CD4-positive, alpha-beta T cell treated with Interleukin-2 at 100 ng/mL for 4 hours (primary cell): ENCODE measurements at places on chromosomes 2 and 18.
A peak's percentile ranks its signal among the peaks of the same experiment; 100 is the strongest.

GRCh38 chr18:73950116-73950700, 197.4 kb downstream of the FBXO15 start:
- no peak for DNase-seq

GRCh38 chr2:62526531-62527381, 20.8 kb upstream of the TMEM17 start:
- DNase-seq = no peak

- DNase-seq = no peak
Observed at GRCh38 chr2:65024149-65024829, 31.9 kb upstream of the CEP68 start.

GRCh38 chr2:61179701-61180639, 18.0 kb downstream of the C2orf74 start:
- DNase-seq = no peak

GRCh38 chr2:64765160-64765805, 111.6 kb upstream of the SERTAD2 start:
- DNase-seq = no peak

DNA sequence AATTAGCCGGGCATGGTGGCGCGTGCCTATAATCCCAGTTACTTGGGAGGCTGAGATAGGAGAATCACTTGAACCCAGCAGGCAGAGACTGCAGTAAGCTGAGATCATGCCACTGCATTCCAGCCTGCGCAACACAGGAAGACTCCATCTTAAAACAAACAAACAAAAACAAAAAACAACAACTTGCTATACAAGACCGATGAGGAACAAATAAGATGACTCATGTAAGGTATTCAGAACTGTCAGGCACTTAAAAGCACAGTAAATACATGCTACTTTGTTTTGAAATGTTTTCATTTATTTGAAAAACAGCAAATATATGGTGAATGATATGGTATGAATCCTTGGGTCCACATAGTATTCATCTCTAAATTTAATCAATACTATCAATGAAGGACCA, 66.7 kb downstream of the TRIP12 start:
- DNase-seq = no peak

DNA sequence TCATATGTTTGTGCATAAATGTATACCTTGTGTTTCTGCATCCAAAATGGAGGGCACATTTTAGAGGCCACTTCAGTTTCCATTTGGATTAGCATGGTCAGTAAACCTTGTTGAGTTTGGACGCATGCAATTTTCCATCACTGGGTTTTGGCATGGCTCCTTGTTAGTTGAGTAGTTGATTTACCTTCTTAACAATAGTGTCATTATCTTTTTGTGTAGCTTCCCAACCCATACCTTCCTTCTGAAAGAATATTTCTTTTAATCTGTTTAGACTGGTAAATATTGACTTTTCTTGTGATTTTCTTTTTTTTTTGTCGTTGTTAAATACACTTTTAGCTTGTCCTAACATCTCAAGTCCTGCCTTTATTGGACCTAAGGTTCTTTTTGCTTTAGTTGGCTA, 15.5 kb downstream of the RPIA start:
- DNase-seq = no peak

DNA sequence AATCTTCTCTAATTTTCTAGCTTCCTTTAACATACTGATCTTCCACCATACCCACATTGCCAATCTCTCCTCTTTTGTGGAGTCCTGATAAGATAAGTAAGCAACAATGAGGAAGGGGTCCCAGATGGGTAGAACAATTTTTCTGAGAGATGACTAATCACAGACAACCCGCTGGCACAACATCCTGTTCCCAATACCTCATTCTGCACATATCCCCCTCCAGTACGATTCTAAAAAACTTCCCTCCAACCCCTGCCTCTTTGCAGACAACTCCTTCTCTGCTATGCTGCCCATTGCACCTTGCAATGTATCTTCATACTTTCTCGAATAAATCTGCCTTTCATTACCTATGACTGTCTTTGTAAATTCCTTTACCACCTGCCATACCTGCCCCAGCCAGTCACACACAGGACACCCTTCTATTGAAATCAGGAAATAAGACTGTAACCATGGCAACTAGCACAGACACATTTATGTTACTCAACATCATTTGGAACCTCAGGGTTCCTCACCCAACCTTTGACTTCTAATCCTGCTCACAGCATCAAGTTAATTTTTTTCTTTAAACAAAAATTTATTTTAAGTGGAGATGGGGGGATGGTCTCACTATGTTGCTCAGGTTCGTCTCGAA, 7.4 kb upstream of the EXOC6B start:
- peak; percentile 21 for DNase-seq

GRCh38 chr2:187438455-187438854, 9.6 kb downstream of the CALCRL start:
- no peak for DNase-seq

DNA sequence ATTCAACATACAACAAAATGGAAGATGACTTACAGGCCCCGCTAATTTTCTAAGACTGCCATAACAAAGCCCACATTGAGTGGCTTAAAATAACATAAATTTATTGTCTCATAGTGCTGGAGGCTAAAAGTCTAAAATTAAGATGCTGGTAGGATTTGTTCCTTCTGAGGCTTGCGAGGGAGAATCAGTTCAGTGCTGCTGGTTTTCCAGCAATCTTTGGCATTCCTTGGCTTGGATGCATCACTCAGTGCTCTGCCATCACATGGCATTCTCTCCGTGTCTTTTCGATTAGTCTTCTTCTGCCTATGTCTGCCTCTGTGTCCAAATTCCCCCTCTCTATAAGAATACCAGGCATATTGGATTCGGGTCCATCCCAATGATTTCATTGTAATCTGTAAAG, 959.3 kb upstream of the TMEFF2 start:
- no peak for DNase-seq

DNA sequence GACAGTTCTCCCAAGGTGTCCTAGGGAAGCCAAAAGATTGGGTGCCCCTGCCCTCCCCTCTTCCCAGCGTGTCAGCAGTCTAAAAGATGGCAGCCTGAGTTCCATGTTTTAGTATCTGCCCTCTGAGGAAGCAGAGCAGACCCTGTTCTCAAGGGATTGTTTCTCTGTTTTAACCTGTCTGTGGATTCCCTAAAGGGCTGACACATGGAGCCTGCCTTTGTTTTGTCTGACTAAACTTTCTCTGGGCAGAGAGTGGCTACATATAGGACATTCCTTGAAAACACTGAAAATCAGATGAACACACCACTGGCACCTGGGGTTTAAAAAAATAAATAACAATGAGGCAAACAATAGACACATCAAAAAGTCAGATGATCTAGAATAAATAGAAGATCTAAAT, 337.6 kb downstream of the KIAA1328 start:
- DNase-seq = no peak

DNA sequence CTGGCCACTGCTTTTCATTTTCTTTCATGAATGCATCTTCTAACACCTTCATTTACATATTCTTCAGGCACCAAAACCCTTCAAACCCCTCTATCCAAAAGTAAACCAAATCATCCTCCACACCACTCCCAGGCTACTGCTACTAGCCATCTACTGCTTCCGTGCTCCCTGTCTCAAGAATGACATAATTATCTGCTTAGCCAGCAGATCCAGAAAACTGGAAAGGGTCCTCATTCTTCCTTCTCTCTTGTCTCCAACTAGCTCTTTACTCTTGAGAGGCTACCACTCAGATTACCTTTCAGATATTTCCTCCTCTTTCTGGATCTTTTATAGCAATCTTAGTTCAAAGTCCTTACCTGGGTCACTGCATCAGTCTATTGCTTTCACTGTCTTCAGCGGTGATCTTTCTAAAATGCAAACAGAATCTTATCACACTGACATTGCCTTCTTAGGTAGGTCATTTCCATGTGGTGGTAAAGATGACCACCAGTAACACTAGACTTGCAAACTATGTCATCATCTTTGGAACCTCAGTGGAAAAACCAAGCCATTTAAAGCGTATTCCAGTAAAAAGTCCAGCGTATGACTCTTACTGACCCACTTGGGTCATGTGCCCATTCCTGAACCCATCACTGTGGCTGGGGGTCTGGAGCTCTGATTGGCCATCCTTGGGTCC, 15.8 kb upstream of the NEDD4L start:
- no peak for DNase-seq

GRCh38 chr2:42510191-42510590, 16.4 kb upstream of the KCNG3 start:
- DNase-seq = no peak

DNA sequence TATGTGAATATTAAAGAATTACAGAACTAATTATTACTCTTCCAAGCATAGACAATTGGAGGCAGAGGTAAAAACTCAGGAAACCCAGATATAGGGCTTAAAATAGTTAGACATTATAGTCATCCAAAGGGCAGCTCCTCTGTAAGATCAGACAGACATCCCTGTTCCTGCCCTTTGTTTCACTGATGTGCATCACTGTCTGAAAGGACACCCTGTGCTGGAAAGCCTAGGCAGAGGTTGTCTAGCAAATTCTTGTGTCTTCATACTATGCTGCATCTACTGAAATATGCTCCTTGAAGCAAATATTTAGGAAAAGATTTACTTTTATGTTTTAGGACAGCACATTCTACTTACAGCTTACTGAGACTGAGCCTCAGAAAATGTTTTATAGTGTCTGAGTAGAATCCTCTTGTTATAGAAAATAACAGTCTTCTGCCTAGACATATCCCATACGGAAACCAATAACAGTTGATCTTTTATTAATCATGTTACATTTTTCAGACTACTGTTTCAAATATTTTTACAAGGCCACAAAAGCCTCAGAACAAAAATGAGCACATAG, 977.3 kb upstream of the CDH2 start:
- DNase-seq = no peak

GRCh38 chr2:232748038-232748437, 28.3 kb downstream of the KCNJ13 start:
- DNase-seq = no peak

DNA sequence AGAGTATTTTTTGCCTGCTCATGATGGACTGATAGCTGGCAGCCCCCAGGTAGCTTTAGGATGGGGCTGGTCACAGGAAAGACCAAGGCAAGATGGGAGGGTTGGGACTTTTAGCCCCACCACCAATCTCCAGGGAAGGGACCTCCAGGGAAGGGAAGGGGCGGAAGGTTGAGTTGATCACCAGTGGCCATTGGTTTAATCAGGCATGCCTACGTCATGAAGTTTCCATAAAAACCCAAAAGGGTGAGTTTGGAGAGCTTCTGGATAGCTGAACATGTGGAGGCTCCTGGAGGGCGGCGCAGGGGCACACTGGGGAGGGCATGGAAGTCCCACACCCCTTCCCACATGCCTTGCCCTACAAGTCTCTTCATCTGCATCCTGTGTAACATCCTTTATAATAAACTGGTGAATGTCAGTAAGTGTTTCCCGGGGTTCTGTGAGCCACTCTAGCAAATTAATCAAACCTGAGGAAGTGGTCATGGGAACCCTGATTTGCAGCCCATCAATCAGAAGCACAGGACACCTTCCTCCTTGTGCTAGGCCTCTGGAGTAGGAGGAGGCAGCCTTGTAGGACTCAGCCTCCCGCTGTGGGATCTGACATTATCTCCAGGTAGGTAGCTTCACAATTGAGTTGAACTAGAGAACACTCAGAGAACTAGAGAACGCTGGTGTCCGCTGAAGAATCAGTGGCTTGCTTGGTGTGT, 30.3 kb downstream of the RAB31 start:
- DNase-seq = no peak

DNA sequence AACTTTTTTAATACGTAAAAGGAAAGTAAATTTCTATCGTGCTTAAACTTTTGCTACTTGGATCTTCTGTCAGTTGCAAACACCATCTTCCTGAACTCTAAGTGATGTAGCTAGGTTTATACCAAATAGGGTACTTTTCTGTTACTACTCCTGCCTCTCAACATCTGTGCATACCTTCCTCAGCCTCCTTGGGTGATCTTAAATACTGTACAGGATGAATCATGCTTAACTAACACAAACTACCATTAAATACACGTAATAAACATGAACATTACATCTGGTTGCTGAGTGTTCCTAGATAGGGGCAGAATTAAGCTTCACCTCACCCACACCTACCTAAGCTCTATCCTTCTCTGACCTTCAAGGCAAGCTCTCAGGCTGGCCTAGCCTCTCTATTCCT, 398.0 kb downstream of the TXNL1 start:
- DNase-seq = no peak

GRCh38 chr18:4605212-4605611, 150.1 kb upstream of the DLGAP1 start:
- DNase-seq = no peak

DNA sequence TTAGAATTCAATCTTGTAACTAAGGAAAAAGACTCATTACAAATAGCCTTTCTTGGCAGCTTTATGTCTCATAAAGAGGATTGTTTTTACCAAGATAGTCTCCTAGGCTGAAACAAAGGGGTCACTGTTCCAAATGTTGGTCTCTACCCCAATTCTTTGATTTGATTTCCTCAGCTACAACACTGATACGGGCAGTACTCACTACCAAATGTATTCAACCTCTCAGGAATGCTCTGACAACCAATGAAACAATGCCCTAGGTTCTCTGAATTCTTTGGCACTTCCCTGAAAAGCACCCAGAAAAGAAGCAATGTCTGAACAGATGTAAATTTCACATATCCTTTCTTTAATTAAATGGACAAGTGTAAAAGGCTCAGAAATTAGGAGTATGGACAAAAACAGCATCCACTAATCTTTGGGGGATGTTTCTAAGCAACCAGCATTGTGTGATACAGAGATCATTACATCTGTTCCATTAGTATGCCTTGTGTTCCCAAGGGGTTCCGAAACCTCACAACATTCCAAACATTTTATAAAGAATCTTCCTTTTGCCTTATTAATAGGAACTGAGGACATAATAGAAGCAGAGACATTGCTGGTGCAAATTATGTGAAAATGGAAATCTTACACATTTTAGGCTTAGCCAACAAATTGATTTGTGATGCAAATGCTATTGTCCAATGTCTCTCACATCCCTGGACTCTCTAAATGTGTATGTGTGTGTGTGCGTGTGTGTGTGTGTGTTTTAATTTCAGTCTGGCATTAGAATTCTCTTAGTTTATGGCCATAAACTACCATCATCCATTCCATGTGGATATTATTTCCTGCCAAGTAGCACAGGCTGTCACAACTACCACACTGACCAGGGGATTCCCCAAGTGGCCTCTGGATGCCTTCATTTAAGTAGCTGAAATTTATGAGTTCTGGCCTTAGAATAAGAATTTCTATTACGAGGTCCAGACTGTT, 276.0 kb downstream of the MTX2 start:
- no peak for DNase-seq

GRCh38 chr2:130884503-130884902, 47.8 kb downstream of the ARHGEF4 start:
- no peak for DNase-seq
